OCI-LY7 (cell line): ENCODE measurements at places on chromosomes 11 and 22. TPM values are rescaled to one million over a fixed set of nuclear protein-coding genes. Genes with fewer than 3 reads are reported as not detected.
A peak's percentile ranks its signal among the peaks of the same experiment; 100 is the strongest.

DNA sequence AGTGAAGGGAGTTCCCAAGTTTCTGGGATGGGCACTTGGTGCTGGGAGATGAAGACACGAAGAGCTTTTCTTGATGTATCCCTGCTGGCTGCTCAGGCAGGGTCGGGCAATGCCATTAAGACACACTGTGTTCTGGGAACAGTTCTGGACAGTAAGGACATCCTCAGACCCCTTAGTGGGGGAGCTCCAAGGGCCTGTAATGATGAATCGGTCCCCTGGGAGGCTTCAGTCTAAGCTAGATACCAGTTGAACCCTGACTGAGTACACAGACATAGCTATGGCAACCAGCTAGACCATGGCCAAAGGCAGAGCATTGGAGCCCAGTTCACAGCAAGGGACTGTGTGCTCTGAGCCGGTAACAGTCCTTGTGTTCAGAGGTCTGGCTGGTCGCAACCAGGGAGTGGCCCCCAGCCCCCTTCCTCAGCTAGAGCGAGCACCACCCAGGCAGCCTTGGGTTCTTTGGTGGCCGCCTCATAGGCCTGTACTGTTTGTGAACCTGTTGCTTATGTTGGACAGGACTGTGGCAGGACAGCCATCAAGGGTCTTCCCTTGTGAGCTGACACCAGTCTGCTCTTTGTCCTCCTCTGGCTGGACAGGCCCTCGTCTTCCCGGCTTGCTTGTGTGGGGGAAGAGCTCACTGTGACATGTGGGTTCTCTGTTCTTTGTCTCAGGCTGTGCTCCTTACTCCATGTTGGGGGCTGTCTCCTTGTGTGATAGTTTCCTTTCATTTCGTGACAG lies 25.0 kb downstream of the MED15 start:
- DNase-seq = no peak

GRCh38 chr11:66289548-66290329 lies 796 bp upstream of the YIF1A start:
- peak; percentile 81 for DNase-seq

- DNase-seq = peak; percentile 7
Measured at GRCh38 chr22:27197618-27198017, 540.2 kb downstream of the MIAT start.

GRCh38 chr11:76491644-76492043 lies 46.8 kb downstream of the EMSY start:
- no peak for DNase-seq

- DNase-seq = no peak
Measured at GRCh38 chr22:50610041-50610451, 9.5 kb downstream of the MAPK8IP2 start.

The LSP1 gene
- 225 and 303 TPM in 2 replicates for total RNA-seq

DNA sequence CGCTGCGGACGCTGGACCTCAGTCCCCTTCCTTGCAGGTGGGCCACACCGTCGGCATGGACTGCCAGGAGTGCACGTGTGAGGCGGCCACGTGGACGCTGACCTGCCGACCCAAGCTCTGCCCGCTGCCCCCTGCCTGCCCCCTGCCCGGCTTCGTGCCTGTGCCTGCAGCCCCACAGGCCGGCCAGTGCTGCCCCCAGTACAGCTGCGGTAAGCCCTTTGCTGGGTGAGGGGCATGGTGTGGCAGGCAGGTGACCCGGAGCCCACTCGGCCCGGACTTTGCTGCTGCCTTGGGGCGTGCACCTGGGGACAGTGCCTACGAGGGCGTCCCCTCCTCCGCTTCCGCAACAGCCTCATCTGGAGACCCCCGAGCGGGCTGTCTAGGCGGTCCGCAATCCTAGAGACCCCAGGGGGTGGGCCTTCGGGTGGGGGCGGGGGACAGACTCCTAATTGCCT lies 25.4 kb upstream of the MUC5B start:
- DNase-seq = no peak

- no peak for DNase-seq
Measured at GRCh38 chr11:122096272-122097112, 19.5 kb downstream of the BLID start.

DNA sequence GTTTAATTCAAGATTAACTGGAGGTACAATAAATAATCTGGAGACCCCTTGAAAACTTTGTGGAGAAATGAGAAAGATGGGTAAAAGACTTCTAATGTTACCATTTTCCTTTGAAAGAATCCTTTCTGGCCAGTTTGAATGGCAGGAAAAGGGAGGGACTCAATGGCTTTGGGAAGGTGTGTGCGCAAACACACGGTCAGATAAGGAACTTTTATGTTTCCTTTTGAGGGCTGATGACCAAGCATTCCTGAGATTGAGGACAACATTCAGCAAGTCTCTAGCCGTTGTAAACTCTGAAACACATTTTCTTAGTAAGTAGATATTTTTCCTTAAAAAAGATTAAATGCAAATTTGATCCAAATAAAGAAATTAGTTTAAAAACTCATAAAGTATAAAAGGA lies 909.7 kb upstream of the TENM4 start:
- DNase-seq = no peak

DNA sequence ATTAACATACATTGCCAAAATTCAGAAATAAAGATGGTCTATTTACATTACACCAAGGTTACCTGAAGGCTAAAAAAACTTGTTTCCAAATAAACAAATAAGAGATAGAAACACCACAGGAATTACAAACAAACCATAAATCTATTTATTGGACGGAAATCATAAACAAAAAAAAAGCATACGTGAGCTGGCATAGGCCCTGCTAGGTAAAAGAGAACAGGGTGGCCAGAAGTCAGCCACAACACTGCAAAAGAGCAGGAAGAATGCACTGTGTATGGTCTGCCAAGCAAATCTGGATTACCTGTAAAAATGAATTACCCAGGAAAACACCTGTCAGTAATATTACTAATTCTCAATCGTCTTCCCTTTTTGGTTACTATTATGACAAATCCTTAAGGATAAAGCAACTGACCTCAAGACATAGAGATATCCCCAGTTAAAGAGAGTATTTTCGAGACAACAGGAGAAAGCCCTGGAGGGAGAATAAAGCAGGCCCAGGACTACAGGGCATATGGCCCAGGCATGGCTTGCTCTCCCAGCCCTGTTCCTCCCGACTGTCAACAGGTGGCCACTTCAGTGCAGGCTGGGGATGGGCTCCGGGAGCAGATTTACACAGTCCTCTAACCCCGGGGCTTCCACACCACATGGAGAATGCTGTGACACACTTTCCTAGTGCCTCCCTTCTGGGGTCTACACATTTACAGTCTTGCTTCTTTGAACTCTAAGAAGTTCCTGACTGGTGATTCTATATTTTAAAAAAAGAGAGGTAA lies 18.0 kb downstream of the PPP2R1B start:
- DNase-seq = no peak

The HTR3A gene
- total RNA-seq = not detected in 2 replicates

The SLC43A3 gene
- 55.5 and 62.1 TPM in 2 replicates for total RNA-seq
